ENCODE measurements at places on chromosomes 1 and 21.

- no peak for DNase-seq
Observed at GRCh38 chr21:39799178-39799577, 54.2 kb downstream of the IGSF5 start.

- no peak for DNase-seq
Observed at GRCh38 chr1:205216588-205216987, 5.1 kb upstream of the DSTYK start.

GRCh38 chr21:28884481-28884880 lies 108.2 kb downstream of the LTN1 start:
- no peak for DNase-seq

GRCh38 chr1:4367230-4367777 lies 287.1 kb upstream of the AJAP1 start:
- DNase-seq, result no peak

GRCh38 chr1:28129150-28129549 lies 40.7 kb upstream of the EYA3 start:
- no peak for DNase-seq
